H1 (cell line): ENCODE measurements at places on chromosomes 13 and 19. TPM values are rescaled to one million over a fixed set of nuclear protein-coding genes. Genes with fewer than 3 reads are reported as not detected.

Gene CCDC8
- 4.9 and 6.6 TPM in 2 replicates for polyA plus RNA-seq

GRCh38 chr13:24540236-24541126, 27.9 kb upstream of the PARP4 start:
- peak; percentile 54 for DNase-seq

- DNase-seq: peak; percentile 61
Measured at GRCh38 chr19:54316746-54317107, 3.8 kb upstream of the LILRA5 start.

DNA sequence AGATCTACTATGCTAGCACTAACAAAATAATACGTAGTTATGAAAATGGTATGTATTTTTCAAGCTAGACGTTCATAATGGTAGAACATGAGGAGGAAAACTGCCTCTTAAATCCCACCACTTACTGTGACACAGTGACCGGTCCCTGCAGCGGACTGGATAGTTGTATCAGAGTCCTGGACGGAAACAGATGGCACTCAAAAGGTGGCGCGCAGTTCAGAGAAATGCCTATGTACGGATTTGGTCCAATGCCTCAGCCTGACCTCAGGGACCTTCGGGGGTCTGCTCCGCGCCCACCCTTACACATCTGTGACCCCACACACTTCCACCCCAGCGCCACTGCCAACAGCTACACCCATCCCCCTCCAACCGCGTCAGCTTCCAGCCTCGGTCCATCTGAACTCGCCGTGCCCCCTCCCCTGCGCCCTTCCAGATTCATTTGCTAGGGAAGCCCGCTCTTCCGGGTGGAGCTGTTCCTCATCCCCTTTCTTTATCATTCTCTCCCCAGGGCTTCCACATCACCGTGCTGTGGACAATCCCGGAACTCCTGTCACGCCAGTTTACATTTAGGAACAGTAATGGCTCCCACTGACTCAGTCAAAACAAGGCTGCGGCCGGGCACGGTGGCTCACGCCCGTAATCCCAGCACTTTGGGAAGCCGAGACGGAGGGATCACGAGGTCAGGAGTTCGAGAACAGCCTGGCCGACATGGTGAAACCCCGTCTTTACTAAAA, 792 bp upstream of the LENG8 start:
- peak; percentile 62 for DNase-seq

DNA sequence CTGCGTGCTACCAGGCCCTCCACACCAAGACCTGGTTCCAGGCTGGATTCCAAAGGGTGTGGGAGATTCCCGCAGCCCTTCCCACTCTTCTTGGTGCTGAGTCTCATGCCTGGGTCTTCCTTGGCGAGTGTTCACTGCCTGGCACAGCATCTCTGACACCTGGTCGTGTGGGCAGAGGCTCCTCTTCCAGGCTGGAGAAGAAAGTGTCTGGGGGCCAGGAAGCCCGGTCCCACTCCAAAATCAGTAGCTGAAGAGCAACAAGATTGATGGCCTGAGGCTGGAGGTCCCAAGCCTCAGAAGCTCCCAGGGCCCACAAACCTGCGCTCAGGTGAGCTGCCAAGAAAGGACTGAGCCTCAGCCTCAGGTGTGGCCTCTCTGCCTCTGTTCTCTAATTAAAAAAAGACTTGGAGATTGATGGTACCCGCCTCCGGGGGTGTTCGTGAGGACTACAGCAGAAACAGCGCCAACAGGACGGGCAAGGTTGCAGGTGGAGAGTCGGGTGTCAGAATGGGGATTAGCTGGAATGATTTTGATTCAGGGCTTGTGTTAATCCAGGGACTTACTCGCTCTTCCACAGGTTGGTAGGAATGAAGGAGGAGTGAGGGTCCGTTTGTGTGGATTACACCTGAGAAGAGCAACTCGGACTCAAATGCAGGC, 217.5 kb downstream of the TEX29 start:
- DNase-seq: no peak
